ENCODE measurements at places on chromosomes 2 and 18.

- DNase-seq, result no peak
Observed at GRCh38 chr18:69556228-69556627, 155.5 kb downstream of the DOK6 start.

- no peak for DNase-seq
Observed at GRCh38 chr2:71937396-71937795, 210.3 kb downstream of the CYP26B1 start.

DNA sequence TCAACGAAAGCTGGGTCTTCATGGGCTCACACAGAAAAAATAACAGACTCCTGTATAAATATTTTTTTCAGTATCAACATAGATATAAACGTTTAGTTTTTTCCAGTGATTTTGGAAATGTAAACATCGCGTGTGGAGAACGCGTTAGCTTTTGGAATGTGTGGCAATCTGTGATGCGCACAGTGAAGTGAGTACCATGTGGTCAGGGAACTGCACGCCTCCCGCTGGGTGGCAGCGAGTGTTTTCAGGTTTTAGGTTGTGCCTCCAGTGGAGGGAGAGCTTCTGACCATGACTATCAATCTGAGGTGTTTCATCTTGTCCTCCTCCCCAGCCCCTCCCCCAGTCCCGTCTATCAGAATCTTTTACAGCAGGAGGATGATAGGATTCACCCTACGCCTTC is 127.8 kb downstream of the ARHGAP28 start:
- no peak for DNase-seq

DNA sequence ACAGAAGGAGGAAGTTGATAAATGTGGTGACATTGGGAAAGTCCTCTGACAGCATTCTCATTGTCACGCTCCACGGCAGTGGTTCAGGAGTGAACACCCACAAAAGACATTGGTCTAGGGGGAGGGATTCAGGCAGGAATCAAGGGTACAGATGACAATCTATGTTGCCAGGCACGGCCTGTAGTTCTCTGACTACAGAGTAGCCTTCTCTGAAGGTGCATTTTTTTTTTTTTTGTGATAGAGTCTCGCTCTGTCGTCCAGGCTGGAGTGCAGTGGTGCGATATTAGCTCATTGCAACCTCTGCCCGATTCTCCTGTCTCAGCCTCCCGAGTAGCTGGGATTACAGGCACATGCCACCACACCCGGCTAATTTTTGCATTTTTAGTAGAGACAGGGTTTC is 7.4 kb upstream of the MOB1A start:
- no peak for DNase-seq

- DNase-seq, result no peak
Observed at GRCh38 chr2:25256488-25256875, 85.2 kb downstream of the DNMT3A start.

All from SK-N-DZ (cell line).